ENCODE measurements at places on chromosomes 12 and 14.

DNA sequence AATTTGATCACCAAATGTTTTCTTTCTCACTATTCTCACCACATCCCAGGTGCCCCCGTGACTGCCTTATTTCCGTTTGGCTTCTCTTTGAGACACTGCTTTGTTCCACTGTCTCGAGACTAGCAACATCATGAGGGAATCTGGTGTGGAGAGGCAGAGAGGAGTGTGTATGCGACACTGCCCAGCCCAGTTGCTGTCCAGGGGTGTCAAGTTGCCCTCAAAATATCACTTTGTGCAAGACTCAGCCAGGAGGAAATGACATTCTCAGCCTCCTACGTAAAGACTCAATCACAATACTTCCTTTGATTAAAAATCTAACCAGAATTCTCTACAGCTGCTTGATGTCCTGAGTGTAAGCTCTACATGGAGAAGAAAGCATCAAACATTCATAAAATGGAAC, 48.2 kb upstream of the EEA1 start:
- no peak for DNase-seq

DNA sequence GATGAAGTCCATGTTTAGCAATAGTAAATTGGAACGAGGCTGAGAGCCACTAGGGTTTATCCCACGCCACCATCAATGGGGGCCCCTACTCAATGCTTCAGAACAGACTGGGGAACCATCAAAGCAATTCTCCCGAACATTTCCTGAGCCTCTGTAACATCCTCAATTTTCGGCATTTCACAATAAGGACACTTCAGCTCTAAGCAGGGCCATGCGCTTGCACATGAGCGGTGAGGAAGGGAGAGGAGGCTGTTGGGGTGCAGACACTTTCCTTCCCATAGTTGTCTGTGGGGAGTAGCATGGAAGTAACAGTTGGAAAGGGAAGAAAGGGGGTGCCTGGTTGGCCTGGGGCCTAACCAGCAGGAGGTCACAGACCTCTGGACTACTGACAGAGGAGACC, 129.9 kb upstream of the PRMT8 start:
- no peak for DNase-seq

GRCh38 chr14:30607156-30607780, 14.9 kb upstream of the SCFD1 start:
- DNase-seq = no peak

DNA sequence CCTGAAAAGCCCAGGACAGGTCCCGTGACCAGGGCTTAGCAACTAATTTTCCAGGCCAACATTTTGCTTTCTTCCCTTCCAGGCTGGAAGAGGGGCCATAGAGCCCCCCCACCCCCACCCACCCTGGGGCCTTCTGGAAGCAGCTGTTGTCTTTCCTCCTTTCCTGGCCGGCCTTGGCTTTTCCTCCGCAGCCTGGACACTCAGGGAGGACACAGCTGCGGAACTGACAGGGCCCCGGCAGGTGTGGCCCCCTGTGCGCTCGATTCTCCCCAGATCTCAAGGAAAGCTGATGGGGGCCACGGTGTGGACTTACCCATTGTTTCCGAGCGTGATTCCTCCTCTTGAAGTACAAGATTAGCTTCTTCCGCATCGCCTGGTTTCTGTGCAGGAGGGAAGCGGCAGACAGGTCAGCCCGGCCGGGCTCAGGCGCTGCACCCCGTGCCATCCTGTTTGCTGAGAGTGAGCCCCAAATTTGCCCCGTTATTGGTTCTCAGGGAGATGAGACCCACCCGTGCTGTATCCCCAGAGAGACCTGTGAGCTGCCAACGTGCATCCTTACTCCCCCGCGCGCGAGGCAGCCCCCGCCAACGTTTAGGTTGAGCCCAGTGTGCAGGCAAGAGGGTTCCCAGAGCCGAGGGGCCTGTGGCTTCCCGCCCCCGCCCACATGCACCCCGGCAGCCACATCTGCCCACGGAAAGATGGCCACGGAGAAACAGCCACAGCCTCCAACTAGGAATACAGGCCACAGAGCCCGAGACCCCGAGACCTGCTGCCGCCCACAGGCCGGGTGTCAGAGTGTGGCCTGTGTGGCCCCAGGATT, 129.6 kb downstream of the NCOR2 start:
- DNase-seq = no peak

GRCh38 chr14:71675126-71675899, 256.9 kb upstream of the RGS6 start:
- no peak for DNase-seq

DNA sequence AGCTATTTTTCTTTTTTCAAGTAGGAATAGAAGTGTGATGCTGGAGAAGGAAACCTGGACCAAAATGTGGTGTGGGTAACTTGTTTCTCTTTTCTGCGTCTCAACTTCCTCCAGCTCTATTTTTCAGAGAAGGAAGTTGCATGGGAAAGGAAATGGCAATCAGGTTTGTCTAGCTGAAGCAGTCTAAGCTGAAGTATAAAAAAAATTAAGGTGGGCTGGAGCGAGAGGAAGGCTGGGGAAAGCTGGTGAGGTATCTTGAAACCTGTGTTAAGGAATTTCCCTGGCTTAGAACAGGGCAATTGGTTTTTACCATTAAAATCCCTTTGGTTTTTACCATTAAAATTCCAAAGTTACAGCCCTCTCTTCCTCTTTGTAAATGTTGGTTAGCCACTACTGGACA, 34.2 kb upstream of the NINJ2 start:
- no peak for DNase-seq

DNA sequence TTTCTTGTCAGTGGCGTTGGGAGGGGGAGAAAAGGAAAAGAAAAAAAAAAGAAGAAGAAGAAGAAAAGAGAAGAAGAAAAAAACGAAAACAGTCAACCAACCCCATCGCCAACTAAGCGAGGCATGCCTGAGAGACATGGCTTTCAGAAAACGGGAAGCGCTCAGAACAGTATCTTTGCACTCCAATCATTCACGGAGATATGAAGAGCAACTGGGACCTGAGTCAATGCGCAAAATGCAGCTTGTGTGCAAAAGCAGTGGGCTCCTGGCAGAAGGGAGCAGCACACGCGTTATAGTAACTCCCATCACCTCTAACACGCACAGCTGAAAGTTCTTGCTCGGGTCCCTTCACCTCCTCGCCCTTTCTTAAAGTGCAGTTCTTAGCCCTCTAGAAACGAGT, 1.9 kb downstream of the ASCL1 start:
- no peak for DNase-seq

DNA sequence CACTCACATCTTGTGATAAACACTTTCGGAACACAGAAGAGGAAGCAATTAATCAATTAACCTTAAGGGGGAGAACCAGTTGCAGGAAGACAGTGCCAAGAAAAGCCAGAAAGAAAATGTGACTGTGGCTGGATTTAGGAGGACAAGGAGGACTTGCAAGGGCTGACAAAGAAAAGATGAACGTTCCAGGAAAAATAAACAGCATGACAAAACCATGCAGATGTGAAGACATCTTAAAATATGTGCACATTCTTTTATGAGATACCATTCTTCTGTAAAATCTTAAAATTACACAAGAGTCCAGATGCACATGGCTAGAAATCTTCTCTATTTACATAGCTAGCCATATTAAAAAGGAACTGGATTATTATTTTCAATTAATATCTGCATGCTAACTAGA, 33.4 kb downstream of the KITLG start:
- no peak for DNase-seq

DNA sequence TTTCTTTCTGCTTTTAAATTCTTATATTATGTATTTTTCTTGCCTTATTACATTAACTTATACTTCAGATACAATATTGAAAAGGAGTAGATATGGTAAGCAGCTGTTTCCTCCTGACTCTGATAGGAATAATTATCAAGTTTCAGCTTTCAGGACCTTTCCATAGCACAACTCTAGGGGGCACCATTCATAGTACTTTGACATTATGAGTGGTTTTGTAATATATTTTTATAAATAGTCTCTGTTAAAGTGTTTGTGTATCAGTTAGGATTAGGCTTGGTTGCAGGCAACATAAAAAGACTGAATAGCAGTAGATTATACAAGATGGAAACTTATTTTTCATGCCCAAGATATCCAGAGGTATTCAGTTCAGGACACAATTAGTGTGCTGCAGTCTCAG, 27.9 kb upstream of the PARP11 start:
- no peak for DNase-seq

DNA sequence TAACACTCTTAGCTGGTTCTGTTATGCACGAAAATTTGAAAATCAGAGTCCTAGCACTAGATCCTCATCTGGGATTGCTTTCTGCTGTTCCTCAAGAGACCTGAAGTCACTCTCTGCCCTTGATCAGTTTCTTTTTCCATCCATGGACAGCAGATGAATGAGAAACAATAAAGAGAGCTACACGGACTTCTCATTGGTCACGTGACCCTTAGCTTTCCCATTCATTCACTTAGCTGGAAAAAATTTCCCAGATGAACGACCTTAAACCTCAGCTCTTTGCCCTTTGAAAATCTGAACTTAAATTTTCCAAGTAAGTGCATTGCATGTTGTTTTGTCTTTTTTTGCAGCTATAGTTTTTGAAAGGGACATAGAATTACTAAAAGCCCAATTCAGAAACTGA, 27.2 kb upstream of the RGS6 start:
- DNase-seq = no peak

GRCh38 chr12:54984658-54985376, at the start of gene TESPA1:
TESPA1 (minus strand) TSS chr12:54984762; CDS start chr12:54974562, 10,200 bp downstream.
- DNase-seq = peak; percentile 83

Data from stimulated activated naive CD8-positive, alpha-beta T cell treated with anti-CD3 and anti-CD28 coated beads, Interleukin-15, Interleukin-2, amounts not matched to agents 100 U/mL and 50 U/mL, for 24 hours (primary cell).